Activated naive CD8-positive, alpha-beta T cell treated with anti-CD3 and anti-CD28 coated beads, Interleukin-2, amount 10 ng/mL, durations not matched to agents 7 days and 5 days (primary cell): ENCODE measurements at places on chromosomes 1 and 21. TPM values are rescaled to one million over a fixed set of nuclear protein-coding genes. Genes with fewer than 3 reads are reported as not detected.

Gene IPO13
- total RNA-seq, result 24.1 TPM

Gene CD244
- 6.0 TPM for total RNA-seq

Gene BCAS2
- total RNA-seq, result 39.5 TPM

Gene TMEM81
- total RNA-seq, result 4.0 TPM

DNA sequence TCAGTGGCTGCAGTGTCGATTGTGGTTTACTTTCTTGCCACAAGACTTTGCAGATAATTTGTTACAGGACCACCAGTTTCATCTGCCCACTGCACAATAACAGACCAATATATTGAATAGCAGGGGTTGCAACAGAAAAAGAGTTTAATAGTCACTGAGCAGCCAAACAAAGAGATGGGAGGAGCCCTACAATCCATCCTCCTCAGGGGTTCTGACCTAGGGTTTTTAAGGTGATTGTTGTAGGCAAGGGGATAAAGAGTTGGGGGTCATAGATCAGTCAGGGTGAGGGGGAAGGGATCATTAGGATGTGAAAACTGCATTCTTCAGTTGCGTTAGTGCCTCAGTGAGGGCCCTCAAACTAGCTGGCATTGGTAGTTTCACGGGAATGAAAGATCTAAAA lies 110.7 kb upstream of the OLFM3 start:
- H3K4me1 ChIP-seq, result no peaks in the 10 kb centered on the region
- H3K36me3 ChIP-seq, result no peaks in the 10 kb centered on the region
- no peaks in the 10 kb centered on the region for H3K27me3 ChIP-seq
- H3K4me3 ChIP-seq, result no peak overlapping the region
- no peak overlapping the region for H3K27ac ChIP-seq
- no peak for DNase-seq

DNA sequence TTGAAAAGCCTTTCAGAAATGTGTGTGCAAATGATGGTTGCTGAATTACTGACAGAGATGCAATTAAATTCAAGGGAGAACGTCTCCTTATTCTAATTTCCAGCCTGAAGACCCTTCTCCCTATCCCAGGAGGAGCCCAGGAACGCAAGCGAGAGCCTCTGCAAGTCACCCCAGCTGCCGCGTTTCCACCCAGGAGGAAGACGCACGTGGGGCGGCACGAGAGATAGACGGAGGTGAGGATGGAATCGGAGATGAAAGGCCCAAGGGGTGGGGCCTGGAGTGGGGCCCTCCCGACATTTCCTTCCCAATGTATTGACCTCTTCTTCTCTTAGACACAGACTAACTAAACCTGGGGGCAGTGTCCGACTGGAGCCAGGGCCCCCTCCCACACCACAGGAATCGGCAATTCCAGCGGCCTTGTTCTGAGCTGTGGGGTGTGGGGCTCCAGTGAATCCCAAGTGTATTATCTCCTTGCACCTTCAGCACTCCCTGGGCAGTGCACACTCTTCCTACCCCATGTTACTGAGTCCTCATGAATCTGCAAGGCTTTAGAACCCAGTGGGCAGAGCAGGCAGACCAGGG lies 322.5 kb downstream of the AJAP1 start:
- no peak for DNase-seq
- no peaks in the 10 kb centered on the region for H3K36me3 ChIP-seq
- H3K27ac ChIP-seq, result no peak overlapping the region
- no peaks in the 10 kb centered on the region for H3K4me1 ChIP-seq
